ENCODE measurements at places on chromosomes 3 and 15. TPM values are rescaled to one million over a fixed set of nuclear protein-coding genes. Genes with fewer than 3 reads are reported as not detected.
A peak's percentile ranks its signal among the peaks of the same experiment; 100 is the strongest.

GRCh38 chr15:63809452-63809851, 24.3 kb downstream of the HERC1 start:
- DNase-seq = no peak

RARB gene
- not detected for total RNA-seq

CCRL2 gene
- total RNA-seq = 5.8 TPM

GRCh38 chr15:43463507-43463906, 29.4 kb downstream of the TP53BP1 start:
- no peak for DNase-seq

DNA sequence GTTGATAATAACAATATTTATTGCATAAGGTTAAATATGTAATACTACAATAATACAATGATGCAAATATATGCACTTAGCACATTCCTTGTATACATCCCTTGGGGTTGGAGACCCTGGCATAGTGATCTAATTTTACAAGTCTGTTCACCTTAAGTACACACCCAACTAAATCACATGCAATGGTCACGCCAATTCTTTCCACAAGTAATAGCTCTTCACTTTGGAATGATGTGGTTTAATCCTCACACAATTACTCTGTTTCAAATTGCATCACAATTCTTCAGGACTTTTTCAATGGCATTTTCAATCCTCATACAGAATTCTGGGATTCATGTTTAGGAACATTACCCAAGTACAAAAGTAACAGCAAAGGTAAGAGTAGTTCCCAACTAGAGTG, 27.3 kb upstream of the SPRED1 start:
- DNase-seq = no peak

- no peak for DNase-seq
Measured at GRCh38 chr3:156898296-156898880, 72.2 kb downstream of the LEKR1 start.

GOLGA8S gene
- total RNA-seq = 0.31 TPM

OR5K2 gene
- total RNA-seq = not detected

DNA sequence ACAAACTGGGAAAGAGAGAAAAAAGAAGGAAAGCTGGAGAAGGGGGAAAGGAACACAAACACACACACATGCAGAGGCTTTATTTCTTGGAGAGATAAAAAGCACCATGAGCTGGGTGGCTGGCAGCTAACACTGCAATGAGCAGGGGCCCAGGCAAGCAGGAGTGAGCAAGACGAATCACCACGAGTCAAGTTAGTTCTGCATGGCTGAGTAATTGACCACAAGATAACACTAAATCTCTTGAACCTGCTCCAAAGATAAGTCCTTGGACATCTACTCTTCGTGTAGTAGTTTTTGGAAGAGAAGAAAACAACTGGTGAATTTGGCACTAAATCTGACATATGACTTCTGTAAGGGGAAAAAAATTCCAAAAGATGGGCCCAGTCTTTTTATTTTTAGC, 100.9 kb downstream of the MYO5A start:
- DNase-seq = no peak

TRIM42 gene
- not detected for total RNA-seq

DNA sequence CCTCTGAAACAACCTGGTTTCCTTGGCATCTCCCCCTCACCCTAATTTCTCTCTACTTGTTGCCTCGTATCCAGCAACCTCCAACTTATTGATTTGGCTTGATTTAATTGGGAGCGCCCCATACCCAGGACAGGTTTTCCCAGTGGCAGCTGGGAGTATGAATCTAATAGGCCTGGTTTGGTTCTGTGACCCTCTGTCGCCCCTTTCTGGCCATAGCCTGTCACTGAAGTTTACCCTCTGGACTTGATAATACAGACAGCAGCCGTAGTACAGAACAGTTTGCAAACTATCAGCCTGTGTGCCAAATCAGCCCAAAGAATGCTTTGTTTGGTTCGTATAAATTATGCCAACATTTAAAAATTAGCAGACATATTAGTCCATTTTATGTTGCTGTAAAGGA, 525.1 kb upstream of the GOLIM4 start:
- DNase-seq = no peak

DNA sequence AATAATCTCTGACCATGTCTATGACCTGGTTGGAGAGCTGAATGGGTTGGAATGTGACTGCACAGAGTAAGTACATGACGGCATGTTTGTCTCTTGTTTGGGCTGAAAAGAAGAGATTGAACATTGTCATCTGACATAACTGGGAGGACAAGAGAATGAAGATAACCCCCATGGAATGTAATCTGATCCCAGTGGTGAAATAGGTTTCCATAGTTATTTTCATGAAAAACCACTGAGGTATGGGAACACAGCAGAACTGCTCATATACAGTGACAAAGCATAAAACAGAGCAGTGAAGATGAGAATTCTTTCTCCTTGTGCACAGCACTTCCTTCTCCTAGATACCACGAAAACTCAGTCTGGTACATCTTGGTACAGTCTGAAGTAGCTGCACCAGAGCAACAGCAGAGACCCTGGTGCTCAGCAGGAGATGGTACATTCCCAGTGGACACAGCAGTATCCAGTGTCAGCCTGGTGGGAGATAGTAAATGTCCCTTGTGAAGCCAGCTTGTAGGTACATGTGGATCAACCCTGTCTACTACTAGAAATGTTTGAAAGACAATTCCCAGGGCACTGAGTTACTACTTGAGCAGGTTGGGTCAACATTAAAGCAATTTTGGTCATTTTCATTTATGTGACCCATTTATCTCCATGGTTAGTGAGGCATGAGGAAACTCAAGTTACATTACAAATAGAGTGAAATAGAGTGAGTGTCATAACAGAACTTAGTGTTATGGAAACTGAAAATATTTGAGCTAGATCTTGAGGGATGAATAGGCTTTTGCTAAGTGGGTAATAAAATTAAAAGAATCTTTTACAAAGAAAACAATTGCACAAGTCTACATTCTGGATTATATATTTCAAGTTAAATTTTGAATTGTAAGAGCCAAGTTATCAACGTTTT, 178.3 kb downstream of the SUCNR1 start:
- no peak for DNase-seq

- no peak for DNase-seq
Measured at GRCh38 chr3:85476891-85477495, 518.2 kb downstream of the CADM2 start.

DNA sequence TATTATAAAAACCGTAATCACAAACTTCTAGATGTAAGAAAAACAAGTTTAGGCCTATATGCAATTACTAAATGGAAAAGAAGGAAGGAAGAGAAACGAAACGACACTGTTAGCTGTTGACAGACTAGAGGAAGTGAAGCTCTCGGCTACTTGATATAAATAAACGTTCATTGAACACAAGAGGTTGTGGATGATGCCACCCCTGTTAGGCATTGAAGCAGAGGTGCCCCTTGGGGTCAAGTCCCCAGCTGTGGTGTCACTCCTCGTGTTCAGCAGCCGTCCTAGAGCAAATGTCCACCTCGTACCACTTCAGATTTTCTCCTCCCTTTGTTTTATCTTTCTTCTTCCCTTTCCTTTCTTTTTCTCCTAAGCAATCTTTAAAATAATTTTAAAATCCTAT, 146.5 kb upstream of the UBE2E1 start:
- DNase-seq = no peak

GRCh38 chr3:82474711-82475110, 713.3 kb upstream of the GBE1 start:
- no peak for DNase-seq

DNA sequence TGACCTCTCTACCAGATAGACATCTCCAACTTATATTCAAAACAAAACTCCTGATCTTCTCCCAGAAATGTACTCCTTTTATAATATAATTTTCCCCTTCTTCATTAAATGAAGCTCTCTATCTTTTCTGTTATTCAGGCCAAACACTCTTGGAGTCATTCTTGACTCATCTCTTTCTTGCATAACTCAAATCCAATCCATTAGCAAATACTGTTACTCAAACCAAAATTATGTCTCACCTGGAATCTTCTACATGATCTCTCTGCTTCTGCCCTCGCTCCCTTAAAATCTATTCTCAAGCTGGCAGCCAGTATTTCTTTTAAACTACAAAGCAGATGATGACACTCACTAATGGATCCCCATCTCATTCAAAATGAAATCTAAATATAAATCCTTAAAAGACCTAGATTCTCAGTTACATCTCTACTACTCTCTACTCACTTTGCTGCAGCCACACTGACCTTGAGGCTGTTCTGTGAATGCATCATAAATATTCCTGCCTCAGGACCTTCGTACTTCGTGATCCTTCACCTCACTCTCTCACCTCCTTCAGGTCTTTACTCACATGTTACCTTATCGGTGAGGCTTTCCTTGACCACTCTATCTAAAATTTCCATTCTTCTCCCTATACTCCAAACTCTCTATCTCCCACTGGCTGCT, 160.9 kb downstream of the TBC1D5 start:
- DNase-seq = no peak

GRCh38 chr3:125480656-125481374, 39.2 kb downstream of the SNX4 start:
- DNase-seq = no peak

GRCh38 chr3:5122741-5123706, 932 bp downstream of the ARL8B start:
- DNase-seq = peak; percentile 14
